Muscle of arm (tissue), 14 donors: ENCODE measurements at places on chromosomes 12 and 14.

GRCh38 chr14:100905166-100905565, 1.6 kb upstream of the RTL1 start:
- no peak for DNase-seq

GRCh38 chr12:112876506-112876905, 30.3 kb upstream of the OAS1 start:
- no peak for DNase-seq

DNA sequence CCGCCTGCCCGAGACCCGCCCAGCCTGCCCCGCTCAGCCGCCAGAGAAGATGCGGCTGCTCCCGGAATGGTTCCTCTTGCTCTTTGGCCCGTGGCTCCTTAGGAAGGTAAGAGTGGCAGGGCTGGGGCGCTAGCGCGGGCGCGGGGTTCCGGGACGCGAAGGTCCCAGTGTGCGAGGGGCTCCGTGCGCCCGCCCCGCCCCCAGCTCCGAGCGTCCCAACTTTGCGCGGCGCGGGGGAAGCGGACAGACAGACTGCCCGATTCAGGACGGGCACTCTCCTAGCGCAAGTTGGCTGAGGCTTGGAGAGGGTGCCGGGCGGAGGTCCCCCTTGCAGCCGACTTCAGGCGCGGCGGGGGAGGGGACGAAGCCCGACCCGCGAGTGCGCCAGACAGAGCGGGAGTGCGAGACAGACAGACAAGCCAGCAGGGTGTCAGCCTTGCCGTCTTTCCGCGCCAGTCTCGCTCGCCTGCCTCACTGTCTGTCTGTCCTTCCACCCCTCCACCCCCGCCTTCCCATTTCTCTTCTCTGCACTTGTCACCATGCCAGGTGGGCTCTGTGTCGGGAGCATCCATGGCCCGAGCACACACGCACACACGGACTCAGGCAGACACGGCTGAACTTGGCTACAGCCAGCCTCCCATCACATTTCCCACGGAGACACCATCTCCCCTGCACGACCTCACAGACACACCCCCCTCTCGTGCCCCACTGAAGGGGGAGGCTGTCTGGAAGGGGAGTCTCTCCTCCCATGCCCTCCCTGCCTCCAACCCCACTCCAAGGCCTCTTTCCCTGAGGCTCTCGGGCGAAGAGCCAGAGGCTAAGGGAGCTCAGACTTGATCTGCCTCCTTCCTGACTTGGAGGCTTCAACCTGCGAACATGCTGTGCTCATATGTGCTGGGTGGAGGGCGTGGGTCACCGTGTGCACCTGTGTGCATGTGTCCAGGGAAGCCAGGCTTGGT, 606 bp downstream of the NXPH4 start:
- DNase-seq: no peak

DNA sequence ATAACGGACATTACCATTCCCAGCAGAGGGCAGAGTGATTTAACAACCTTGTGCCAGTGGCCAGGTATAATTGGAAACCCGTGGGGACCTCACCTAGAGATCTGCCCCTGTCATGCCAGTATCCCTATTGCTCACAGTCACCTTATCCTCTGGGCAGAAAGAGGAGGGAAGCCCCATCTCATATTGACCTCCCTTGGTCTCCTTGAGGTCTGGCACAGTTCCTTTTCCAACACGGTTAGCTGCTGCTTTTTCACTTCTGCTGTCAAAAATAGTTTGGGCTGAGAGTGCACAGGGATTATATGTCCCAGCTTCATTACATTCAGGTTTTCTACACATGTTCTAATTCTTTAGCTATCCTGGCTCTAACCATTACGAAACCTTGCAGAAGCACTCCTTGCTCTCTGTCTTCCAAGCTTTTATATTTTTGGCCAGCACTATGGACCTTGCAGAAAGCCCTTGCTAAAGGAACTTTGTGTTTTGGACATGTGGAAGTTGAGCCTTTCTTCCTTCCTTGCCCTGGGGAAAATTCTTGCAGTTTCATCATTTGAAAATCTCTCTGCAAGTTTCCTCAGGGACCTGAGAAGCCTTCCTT, 111.7 kb upstream of the MIS18BP1 start:
- DNase-seq: no peak

DNA sequence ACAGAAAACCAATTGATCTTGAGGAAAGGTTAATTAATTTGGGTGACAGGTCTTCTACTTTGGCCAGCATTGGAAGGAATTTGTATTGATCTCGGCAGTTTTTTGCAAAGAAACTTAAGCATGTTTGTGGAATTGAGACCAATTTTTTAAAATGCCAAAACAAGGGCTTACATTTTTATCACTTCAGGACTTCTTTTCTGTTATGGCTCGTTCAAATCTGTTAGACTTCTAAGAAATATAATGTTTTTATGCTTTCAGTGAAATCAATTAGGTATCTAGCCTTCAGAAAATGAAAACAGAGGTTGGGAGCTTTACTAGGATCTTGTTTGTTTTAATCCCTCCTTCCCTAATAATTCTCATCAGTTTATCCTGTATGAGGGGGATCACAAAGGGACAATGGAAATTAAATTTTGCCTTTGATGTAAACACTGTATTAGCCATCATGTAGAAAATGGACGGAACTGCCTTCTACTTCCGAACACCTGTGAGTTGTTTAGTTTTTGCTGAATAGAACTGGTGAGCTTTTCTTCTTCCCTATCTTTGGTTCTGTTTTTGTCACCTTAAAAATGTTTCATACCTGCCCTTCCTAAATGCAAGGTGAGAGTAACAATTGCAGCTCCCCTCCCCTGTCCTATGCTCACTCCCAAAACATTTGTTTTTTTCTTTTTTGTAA, 7.8 kb downstream of the FOXA1 start:
- no peak for DNase-seq

GRCh38 chr12:13154027-13154538, 42.4 kb upstream of the EMP1 start:
- no peak for DNase-seq

- DNase-seq: no peak
Observed at GRCh38 chr14:97328743-97329142, 531.6 kb downstream of the VRK1 start.

GRCh38 chr14:35398071-35398584, 6.4 kb downstream of the NFKBIA start:
- DNase-seq: no peak

DNA sequence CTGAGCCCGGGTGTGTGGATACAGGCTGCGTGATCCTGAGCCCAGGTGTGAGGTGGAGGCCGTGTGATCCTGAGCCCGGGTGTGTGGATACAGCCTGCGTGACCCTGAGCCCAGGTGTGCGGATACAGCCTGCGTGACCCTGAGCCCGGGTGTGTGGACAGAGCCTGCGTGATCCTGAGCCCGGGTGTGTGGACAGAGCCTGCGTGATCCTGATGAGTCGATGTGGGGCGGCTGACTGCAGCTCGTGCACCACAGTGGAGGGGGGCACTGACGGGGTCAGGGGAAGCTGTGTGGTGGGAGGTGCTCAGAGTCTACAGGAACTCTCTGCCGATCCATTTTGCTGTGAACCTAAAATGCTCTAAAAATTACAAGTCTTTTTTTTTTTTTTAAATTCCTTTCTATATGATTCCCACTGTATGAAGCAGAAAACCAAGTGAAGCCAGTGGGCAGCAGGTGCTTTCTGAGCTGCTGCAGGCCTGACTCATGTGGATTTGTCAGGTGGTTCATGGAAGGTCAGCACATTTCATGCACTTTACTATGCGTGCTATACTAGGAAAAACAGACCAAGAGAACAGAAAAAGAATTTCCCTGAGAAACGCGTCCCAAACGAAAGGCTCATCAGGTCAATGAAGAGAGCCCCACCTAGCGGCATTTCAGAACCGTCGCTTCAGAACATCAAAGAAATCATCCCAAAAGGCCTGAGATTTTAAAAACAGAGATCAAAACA, 19.3 kb downstream of the BRF1 start:
- peak; percentile 69 for DNase-seq

- no peak for DNase-seq
Observed at GRCh38 chr12:26721800-26722199, 111.2 kb downstream of the ITPR2 start.

DNA sequence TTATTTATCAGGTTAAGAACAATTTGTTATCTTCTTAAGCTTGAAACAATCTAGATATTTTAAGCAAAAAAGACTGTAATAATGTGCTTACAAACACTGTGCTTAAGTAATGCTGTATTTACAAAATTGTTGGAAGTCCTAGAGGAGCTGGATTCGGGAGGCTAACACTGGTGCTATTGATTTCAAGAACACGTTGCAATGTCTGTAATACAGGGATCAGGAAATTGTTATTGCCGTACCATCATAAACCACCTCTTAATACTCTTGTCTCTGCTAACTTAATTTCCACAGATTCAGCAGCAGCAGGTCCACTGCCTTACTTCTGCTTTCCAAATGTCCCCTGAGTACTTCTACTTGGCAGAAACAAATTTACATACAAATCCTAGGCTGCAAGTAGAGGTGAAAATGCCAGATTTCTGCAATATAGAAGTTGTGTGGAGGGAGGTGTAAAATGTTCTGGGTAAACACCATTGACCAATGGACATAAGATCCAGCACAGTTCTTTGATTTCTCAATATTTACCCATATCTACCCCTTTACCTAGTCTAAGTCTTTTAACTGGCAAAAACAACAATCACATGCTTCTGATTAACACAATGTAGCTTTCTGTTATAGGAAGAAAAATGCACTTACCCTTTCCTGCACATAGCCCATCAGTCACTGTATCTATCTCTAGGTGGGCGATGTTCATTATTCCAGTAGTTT, 663.4 kb downstream of the TMTC2 start:
- DNase-seq: no peak

GRCh38 chr14:78498062-78498595, 328.0 kb downstream of the NRXN3 start:
- no peak for DNase-seq

- no peak for DNase-seq
Observed at GRCh38 chr14:90522571-90523191, 125.9 kb downstream of the CALM1 start.

GRCh38 chr12:105357162-105357691, 26.7 kb downstream of the C12orf75 start:
- DNase-seq: no peak

- DNase-seq: no peak
Observed at GRCh38 chr14:74610866-74611649, 979 bp downstream of the LTBP2 start.

DNA sequence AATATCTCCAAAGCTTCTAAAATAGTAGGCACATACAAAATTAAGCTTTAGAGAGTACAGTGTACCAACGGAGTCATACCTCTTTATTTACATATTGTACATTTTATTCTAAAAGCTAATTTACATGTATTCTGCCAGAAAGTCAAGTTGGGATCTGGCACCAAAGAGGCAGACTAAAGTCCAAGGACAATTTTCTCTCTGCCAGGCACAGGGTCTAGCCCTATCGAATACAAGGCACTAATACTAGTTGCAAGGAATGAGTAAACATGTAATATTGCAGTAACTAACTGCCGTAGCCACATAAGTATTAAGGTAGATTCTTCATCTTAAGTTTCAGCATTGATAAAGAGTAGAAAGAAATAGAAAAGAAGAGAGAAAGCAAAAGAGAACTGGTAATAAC, 93.9 kb downstream of the RPS6KA5 start:
- DNase-seq: no peak

GRCh38 chr12:39935839-39936238, 170.0 kb downstream of the SLC2A13 start:
- no peak for DNase-seq

DNA sequence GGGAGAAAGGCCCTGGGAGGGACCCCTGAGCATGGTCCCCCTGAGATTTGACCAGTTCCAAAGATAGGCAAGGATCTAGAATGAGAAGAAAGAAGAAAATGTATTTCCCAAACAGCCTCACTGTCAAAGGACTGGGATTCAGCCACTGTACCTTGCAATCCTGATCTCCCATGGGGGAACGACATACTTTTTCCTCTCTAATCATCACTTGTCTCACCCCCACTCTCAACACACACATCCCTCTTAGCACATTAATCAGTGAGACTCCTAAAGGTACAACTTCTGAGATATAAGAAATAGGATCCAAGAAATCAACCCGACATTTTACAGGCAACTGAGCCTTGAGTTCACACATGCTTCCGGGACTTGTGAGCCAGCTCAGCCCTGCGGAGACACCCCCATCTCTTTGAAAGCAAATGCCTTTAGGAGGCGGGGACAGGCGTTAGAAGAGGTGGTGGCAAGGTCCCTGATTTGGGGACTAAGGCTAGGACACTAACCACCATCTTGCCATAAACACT, 1.4 kb downstream of the MAP3K9 start:
- DNase-seq: no peak

DNA sequence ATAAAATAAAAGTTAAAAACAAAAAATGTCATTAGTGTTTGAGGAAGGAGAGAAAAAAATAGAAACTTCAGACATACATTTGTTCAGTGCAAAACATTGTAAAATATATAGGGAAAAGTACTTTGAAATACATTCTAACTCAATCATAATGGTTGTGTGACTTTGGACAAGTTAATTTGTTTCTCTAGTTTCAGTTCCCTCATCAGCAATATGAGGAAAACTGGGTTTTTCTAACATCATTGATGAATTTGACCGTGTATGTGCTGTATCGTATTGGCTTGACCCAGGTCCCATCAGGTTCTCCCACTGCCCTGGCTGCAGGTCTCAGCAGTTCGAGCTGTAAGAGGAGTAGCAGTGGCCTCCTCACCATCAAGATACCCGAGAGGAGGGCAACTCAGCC, 173.9 kb upstream of the ATF7IP start:
- no peak for DNase-seq

GRCh38 chr12:90233168-90234100, 524.8 kb upstream of the ATP2B1 start:
- DNase-seq: no peak

DNA sequence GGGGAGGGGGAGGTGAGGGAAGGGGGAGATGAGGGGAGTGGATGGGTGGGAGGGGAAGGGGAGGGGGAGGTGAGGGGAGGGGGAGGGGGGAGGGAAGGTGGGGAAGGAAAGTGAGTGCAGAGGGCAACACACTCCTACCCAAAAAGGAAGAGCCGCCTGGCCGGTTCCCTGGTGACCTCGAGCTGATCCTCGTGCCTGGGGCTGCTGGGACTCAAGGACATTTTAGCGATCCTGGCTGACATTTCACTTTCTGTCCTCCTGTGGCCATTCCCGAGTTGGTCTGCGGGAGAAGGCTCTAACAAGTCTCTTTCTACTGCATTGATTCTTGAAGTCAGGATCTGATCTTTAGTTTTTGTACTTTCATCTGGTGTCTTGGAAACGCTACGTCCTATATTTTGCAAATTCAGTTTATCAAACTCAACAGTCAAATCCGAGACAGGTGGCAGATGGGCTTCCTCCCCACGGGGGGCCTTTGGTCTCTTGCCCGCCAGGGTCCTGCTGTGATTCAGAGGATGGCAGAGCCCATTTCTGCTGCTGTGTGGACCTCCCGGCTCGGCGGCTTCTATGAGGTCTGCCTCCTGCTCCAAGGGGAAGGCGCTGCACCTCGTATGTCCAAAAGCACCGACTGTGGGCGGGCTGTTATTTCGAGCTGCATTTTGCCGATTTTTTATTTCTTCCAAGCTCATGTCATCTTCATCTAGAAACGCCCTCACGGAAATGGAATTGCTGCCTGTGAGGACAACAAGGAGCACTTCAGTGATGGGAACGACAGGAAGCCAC, 19.1 kb downstream of the PGAM5 start:
- no peak for DNase-seq

GRCh38 chr12:121232163-121232562, 22.2 kb downstream of the P2RX4 start:
- no peak for DNase-seq
